ENCODE measurements at places on chromosomes 1 and 21.

- DNase-seq, result no peak
Observed at GRCh38 chr21:41712730-41713129, 54.1 kb downstream of the RIPK4 start.

- DNase-seq, result no peak
Observed at GRCh38 chr1:20366056-20366462, 75.4 kb downstream of the VWA5B1 start.

- DNase-seq, result no peak
Observed at GRCh38 chr21:46125846-46126301, 28.0 kb downstream of the COL6A2 start.

GRCh38 chr1:167695147-167695546 is 26.6 kb upstream of the MPZL1 start:
- no peak for DNase-seq

DNA sequence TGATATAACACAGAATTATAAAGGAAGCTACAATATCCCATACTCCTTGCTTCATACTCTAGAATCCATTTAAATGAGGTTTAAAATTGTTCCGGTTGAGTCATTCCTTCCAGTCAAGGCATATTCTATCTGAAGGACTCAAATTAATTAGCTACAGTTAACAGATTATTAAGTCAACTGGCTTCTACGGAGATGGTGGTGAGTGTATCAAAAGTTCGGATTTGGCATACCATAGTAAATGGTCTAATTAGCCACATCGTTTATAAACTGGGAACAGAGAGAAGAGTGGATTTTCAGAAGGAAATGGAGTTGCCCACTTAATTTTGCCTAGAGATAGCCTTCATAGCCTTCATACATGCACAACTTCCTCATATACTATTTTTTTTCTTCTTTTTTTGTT is 1095.3 kb downstream of the TTLL7 start:
- no peak for DNase-seq

- no peak for DNase-seq
Observed at GRCh38 chr1:44947063-44947773, 39.2 kb downstream of the EIF2B3 start.

- no peak for DNase-seq
Observed at GRCh38 chr1:98651116-98651632, 10.3 kb upstream of the SNX7 start.

Data from renal pelvis (tissue), 12 donors.